ENCODE measurements at places on chromosomes 12 and 14.

GRCh38 chr14:99147366-99147740, 124.6 kb downstream of the BCL11B start:
- DNase-seq, result no peak

GRCh38 chr12:22275843-22276242, 58.7 kb downstream of the ST8SIA1 start:
- DNase-seq, result no peak

GRCh38 chr14:33539918-33540357, 410.9 kb downstream of the EGLN3 start:
- no peak for DNase-seq

DNA sequence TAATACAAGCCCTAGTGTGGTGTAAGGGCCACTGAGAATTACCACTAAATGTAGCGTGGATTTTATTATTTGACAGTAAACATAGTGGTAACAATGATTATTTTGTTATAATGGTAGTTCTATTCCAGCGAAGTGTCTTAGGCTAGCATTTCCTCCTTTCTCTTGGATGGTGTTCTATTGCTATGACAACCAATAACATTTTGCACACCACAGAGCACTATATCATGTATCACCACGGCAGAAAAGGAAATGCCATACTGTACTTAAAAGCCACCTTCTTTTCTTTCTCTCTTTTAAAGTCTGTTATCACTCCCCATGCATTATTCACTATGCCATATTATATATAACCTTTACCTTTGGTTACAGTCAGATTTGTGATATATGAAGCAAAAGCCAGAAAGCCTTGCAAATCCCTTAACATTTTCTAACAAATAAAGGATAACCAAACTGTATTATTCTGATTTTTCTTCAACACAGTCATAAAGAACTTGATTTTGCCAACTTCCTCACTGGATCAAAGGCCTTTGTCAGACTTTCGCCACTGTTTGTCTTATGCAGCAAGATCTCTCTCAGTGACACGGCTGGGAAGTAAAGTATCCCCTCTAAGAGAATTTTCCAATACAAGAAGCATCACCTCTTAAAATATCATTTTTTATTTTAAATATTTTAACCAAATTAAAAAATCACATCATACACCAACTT, 195.8 kb downstream of the FOXN3 start:
- no peak for DNase-seq

GRCh38 chr14:53356361-53357150, 203.4 kb upstream of the DDHD1 start:
- DNase-seq, result no peak

- DNase-seq, result peak; percentile 12
These were observed 26.8 kb upstream of the PEX5 start for GRCh38 chr12:7162691-7163114.

DNA sequence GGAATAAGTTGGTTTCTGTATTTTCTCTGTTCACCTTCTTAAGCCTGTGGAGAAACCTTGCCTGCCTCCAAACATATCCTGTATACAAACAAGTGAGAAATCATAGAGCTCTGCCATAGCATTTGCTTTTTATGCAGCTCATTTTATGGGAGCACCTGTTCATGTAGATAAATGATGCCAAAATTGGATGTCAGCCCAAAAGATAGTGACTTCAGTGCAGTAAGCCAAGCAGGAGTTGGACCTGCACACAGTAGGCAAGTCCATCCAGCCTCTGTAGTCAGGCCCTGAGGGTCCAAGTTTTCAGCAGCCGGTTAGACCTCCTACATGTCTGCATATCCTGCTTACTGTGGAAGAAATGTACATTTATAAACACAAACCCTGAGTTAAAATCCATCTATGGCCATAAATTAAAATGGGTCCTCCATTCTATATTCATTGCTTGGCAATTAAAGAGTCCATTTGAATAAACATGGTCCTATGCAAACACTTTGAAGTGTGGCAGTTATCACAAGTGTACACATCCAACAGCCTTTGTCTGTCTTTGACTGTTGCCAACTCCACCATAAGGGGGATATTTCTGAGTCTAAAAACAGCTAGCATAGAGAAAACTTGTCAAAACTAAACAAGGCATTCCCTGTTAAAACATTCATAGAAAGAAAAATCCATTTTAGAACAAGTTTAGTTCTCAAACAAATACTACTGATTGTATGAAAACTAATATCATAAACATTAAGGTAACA, 847.8 kb downstream of the RPS29 start:
- no peak for DNase-seq

- no peak for DNase-seq
These were observed 208.7 kb upstream of the FOXN3 start for GRCh38 chr14:89625731-89626232.
